ENCODE measurements at places on chromosomes 12 and 14. TPM values are rescaled to one million over a fixed set of nuclear protein-coding genes. Genes with fewer than 3 reads are reported as not detected.

DNA sequence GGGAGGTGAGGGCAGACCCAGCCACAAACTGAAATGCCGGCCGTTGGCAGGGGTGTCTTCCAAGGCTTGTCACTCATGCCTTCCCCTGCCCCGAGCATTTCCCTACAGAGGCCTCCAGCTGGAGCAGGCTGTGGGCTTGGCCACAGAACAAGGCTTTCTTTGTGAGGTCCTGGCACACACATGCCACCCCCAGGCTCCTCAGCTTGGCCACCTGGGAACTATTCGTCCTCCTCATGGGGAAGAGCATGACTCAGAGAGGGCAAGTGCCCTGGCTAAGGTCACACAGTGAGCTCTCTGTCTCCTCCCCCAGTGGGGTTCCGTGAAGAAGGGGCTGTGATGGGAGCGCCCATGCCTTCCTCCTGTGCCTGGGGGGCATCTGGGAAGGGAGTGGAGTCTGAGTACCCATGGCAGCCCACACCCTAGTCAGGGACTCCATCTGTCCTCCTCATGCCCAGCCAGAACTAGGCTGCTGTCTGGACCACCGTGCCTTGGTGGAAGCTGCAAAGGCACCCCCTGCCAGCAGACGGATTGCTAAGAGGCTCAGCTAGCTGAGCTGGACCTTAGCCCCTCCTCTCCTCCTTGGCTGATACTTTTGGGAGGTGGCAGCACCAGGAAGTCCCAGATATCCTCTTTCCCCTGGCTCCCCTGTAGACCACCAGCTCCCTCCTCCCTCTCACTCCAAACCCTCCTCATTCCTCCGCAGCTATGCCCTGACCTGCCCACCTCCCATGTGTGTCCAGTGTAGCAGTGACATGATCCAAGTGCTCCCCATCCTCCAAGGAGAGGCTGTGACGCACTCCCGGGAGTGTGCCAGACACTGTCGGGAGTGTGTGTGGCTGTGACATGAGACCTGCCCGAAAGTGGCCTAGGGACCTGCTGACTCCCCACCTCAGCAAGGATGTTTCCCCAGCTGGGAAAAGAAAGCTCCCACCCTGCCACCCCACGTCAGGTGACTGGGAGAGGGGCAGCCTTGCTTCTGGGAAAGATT, 21.4 kb downstream of the ABCB9 start:
- H3K4me3 ChIP-seq, result no peak overlapping the region
- DNase-seq, result no peak
- H3K36me3 ChIP-seq, result no peaks in the 10 kb centered on the region
- peaks cover 21% of the 10 kb centered on the region for H3K4me1 ChIP-seq
- no peak overlapping the region for H3K27ac ChIP-seq

GRCh38 chr14:29039171-29039570, 272.6 kb downstream of the FOXG1 start:
- H3K36me3 ChIP-seq, result no peaks in the 10 kb centered on the region
- H3K27ac ChIP-seq, result no peak overlapping the region
- DNase-seq, result no peak
- no peaks in the 10 kb centered on the region for H3K4me1 ChIP-seq
- no peaks in the 10 kb centered on the region for H3K27me3 ChIP-seq
- H3K4me3 ChIP-seq, result no peak overlapping the region

DNA sequence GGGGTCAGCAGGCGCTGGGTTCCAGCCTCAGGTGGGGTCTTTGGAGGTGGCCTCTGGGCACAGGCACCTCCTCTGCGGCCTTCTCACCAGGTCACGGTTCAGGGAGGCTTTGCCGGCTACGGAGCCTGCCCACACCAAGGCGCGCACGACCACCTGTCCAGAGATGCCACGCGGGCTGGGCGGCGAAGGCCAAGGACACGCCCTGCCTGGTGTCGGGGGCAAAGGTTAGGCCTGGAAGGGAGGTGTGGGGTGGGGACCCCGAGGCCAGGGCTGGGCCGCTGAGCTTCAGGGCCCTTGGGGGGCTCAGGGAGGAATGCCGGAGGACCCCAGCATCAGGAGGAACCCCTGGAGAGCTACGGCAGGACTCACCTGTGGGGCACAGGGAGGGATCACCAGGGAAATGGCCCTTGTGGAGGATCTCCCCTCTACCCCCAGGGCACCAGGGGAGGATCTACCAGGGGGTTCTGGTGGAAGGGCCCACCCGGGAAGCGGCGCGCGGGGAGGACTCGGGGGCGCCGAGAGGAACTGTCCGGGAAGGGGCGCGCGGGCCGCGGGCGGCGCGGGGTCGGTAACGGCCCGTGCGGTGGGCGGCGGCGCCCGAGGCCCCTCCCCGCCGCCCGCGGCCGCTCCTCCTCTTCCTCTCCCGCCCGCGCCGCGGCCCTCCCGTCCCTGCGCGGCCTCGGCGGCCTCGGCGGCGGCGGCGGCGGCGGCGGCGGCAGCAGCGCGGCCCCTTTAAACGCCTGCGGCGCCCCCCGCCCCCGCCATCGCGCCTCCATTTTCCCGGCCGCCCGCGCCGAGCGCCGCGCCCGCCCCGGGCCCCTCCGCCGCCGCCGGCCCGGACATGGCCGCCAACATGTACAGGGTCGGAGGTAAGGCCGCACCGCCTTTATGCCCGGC, at the start of gene MTA1:
TSS of gene MTA1 (plus strand) at position 633 of the 897 bp plus-strand sequence. CDS start at position 842, 209 bp downstream.
- DNase-seq, result peak; percentile 75
- H3K4me1 ChIP-seq, result peaks cover 25% of the 10 kb centered on the region
- H3K27me3 ChIP-seq, result no peaks in the 10 kb centered on the region
- H3K36me3 ChIP-seq, result no peaks in the 10 kb centered on the region

GRCh38 chr12:121424624-121424975, 24.7 kb downstream of the RNF34 start:
- DNase-seq, result no peak
- no peaks in the 10 kb centered on the region for H3K27me3 ChIP-seq
- no peak overlapping the region for H3K4me3 ChIP-seq
- H3K36me3 ChIP-seq, result peaks cover 91% of the 10 kb centered on the region

The TM9SF1 gene
- 52.0 TPM for total RNA-seq

The NPAS3 gene
- total RNA-seq, result 1.2 TPM

The LTBR gene
- 156 TPM for total RNA-seq

Data from upper lobe of right lung (tissue), 1 donor.